Kidney (tissue), 22 donors: ENCODE measurements at places on chromosomes 3 and 15.
A peak's percentile ranks its signal among the peaks of the same experiment; 100 is the strongest.

- DNase-seq, result peak; percentile 85
Observed at GRCh38 chr15:62391641-62392262, 226.7 kb upstream of the C2CD4B start.

- no peak for DNase-seq
Observed at GRCh38 chr3:187833799-187834578, 88.7 kb upstream of the BCL6 start.

DNA sequence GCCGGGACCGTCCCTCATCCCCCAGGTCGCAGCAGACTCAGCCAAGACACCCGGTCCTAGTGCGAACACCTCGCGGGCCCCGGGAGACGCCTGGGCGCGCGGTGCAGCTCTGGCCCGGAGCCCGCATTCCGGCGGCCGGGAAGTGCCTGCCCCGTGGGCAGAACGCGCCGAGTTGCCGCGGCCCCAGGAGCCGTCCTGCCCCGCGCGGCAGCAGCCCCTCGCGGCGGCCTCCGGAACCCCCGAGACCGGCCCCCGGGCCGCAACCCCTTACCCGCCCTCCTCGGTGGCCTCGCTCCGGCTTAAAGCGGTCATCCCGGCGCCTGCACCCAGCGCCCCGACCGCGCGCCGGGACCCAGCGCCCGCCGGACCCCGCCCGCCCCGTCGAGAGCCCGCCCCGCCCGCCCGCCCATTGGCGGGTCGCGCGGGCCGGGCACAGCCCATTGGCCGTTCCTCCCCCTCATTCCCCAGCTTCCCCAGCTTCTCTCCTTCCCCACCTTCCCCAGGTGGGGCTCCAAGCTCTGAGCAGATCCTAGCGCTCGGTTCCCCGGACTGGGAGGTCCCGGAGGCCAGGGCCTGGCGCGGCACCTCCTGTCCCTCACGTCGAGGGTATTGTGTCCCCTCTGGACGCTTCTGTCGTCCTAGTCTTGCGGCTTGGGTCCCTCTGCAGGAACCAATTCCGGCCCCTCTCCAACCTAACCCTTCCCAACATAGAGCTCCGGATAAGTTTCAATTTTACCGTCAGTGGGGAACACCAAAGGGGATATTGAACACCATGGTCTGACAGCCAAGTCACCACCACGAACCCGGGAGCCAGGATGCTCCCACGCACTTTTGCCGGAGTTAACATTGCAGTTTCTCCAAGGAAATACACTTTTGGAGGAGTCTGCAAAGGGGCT lies at the start of gene GRAMD2A:
TSS of gene GRAMD2A (minus strand) at position 328 of the 896 bp plus-strand sequence.
- peak; percentile 68 for DNase-seq

GRCh38 chr15:82566690-82567089 lies 26.4 kb upstream of the RPS17 start:
- DNase-seq, result no peak

DNA sequence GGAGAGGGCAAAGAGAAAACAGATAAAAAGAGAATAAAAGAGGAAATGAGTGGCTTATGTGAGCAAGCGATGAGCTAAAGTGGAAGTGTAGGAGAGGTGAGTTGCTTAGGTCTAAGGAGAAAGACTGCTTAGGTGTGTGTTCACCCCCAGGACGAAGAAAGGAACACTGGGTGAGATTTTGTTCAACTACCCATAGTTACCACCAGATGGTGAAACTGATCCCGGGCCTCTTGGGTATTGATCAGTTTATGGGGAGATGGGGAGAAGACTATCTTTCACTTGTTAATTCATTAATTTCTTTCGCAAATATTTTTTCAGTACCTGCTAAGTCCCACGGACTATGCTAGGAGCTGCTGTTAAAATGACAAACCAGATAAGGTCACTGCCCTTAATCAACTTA lies 33.9 kb downstream of the GAP43 start:
- DNase-seq, result no peak

GRCh38 chr3:64462203-64462602 lies 225.6 kb downstream of the ADAMTS9 start:
- DNase-seq, result peak; percentile 31

- DNase-seq, result no peak
Observed at GRCh38 chr3:10235551-10235950, 12.7 kb upstream of the TATDN2 start.

GRCh38 chr3:185498503-185499396 lies at the start of gene TMEM41A:
TSS of gene TMEM41A (minus strand) at chr3:185499035. CDS start at chr3:185498961, 74 bp downstream.
- DNase-seq, result peak; percentile 96

GRCh38 chr3:39718674-39719595 lies 90.5 kb upstream of the MYRIP start:
- no peak for DNase-seq

DNA sequence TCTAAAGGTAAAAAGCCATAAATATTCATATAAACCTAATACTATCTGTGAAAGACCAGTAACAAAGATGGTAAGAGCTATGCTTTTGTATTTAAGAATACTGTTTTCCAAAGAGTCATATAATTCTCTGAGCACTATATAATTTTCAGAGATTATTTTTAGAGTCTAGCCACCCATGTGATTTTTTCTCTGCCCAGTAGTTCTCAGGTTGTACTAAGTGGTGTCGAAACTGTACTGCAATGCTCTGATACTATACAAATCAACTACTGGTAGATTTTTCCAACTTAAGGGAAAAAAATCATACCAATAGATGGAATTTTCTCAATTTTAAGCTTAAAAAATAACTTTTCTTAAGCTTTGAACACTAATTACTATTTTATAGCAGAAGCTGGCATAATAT lies 104.8 kb downstream of the MYO5A start:
- DNase-seq, result no peak

GRCh38 chr3:135966271-135966961 lies 888 bp downstream of the PPP2R3A start:
- peak; percentile 82 for DNase-seq

GRCh38 chr3:182650568-182651128 lies 142.7 kb upstream of the ATP11B start:
- DNase-seq, result no peak

- no peak for DNase-seq
Observed at GRCh38 chr15:85752124-85752475, 42.6 kb downstream of the KLHL25 start.

GRCh38 chr15:70056091-70056680 lies 41.5 kb downstream of the TLE3 start:
- DNase-seq, result no peak

DNA sequence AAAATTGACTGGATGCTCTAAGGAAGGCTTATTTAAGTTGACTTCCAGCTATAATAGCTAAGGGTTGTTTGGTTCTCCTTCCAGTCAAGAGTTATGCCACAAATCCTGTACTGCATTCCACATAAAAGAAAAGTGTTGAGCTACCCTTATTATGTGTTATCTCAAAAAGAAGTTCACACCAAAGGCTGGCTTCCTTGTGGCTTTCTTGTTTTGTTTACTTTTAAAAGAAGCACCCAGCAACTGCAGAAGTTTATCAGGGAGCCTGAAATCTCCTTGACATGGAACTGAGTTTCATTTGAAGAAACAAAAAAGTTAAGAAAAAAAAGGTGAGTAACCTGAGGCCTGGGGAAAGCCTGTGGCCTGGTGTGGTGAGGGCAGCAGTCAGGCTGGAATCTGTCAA lies 10.2 kb downstream of the MGLL start:
- no peak for DNase-seq

DNA sequence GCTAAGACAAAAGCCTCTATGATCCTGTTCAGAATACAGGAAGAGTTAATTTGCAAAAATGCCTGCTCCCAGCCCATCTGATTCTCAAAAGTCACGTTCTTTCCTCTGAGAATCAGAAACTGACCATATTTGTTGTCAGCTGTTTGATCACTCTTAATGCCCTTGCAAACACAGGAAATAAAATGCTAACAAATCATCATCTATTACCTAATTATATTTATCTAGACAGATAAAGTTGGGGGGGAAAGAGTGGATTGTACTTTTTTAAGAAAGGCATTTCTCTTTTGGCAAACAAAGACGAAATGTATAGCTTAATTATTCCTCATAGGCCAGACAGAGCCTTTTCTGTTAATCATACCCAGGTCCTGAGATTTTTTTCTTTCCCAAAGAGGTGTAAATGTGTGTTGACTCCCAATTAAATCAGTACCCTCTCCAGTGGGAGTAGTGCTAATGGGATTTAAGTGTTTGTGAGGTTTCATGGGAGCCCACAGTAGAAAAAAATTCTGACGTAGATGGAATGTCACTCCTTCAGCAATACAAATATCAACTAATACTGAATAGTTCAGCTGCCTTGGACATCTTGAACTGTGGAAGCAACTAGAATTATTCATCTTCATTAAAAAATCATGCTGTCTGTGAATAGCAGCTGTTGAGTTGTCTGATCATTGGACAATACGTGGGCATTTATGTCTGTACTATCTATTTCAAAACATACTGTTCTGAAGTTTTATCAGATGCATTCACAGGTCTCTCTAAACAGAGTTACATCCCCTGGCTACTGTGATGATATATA lies 22.5 kb upstream of the BNIP2 start:
- no peak for DNase-seq

- peak; percentile 72 for DNase-seq
Observed at GRCh38 chr3:53193466-53194209, 32.6 kb downstream of the PRKCD start.

- no peak for DNase-seq
Observed at GRCh38 chr3:126946405-126946804, 36.5 kb upstream of the PLXNA1 start.

- DNase-seq, result no peak
Observed at GRCh38 chr15:38254051-38254883, 1.6 kb downstream of the SPRED1 start.

- DNase-seq, result peak; percentile 61
Observed at GRCh38 chr3:190097617-190098016, 23.1 kb downstream of the P3H2 start.

DNA sequence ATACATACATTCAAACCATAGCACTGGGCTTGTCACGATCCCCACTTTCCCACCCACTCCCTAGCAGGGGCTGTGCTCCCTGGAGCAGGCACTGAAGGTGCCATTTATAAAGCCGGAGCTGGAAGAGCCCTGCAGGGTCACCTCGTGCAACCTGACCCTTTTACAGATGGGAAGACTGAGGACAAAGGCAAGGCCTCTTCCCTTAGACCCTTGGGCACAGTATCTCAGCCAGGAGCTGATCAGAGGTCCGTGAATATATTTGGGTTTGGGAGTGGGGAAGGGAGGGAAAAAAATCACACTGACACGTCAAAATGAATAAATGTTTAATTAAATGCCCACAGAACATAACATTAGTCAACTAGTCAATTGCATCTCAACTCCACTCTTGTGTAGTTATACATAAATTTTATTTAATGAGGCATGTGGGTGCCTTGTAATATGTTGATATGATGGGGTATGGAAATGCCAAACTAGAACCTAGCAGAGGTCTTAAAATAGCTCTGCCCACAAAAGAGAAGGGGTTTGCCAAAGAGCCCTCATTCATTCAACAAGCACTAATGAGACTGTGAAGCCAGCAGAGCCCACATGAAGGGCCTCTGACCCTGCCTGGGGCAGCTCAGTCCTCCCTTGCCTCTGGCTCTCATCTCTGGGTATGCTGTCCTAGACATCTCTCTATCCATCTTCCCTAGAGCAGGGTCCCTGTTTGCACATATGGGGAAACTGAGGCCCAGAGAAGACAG lies 119.4 kb downstream of the NUP210 start:
- no peak for DNase-seq

DNA sequence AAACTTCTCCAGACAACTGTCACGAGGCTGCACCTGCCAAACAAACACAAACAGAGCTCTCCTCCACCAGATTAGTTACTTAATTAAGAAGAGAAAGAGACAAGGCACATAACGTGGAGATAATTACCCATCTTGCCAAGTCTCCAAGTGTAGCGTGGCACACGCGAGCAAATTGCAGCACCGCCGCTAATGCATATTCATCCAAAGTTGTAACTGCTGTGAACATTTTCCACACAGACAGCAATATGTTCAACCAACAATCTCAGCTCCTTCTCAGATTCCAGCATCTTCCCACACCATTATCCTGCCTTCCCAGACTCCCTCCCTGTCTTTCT lies 309.6 kb upstream of the TLE3 start:
- DNase-seq, result no peak

DNA sequence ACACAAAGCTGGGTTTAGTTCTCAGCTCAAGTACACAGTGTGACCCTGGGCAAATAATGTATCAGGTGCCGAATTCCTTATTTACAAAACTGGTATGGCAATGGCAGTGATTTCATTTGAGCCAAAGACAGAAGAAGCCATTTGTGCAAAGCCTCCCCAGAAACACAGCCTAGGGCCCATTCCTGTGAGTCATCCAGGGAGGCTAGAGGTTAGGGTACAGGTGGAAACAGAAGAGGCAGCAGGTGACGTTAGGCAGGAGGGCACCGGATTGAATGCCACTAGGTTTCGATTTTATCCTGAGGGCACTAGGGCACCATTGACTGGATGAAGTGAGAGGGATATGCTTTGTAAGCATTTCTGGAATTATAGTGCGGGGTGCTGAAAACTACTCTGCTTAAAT lies 766.9 kb upstream of the NR2F2 start:
- no peak for DNase-seq

DNA sequence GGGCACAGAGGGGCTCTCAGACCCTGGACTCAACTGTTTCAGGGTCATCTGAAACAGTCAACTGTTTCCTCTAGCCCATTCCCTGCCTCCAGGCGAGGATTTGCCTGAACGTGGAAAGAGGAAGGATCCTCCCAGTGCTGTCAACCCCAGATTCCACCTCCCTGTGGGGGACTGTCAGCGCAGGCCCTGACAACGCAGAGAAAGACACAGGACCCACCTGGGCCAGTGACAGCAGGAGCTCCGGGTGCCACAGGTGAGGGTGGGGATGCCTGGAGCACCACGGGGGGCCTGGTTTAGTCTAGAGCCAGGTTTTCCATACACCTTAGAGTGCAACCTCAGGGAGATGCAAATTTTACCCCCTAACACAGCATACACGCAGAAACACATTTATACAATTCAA lies 19.5 kb upstream of the LAMP3 start:
- DNase-seq, result no peak

GRCh38 chr3:145471976-145472375 lies 689.0 kb downstream of the PLOD2 start:
- no peak for DNase-seq

GRCh38 chr3:61574854-61575253 lies 13.5 kb downstream of the PTPRG start:
- no peak for DNase-seq

- no peak for DNase-seq
Observed at GRCh38 chr3:63096248-63097058, 181.7 kb upstream of the SYNPR start.

- DNase-seq, result no peak
Observed at GRCh38 chr3:88882121-88882520, 225.3 kb upstream of the EPHA3 start.

DNA sequence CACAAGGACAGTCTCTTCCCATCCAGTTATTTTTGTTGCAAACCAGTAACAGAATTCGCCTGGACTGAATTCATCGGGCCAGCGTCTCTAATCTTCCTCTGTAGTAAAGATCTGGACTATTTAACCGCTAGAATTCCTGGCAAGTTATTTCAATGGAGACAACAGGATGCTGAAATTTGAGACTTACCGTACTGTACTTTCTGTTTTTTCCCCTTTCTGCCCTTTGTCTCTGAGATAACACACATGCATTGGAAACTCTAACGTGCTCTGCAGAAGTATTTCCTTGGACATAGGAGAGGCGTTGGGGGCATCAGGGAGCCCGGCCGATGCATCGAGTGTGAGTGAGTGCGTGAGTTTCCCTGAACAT lies 61.5 kb downstream of the ASB7 start:
- peak; percentile 25 for DNase-seq
